SHP77 (cell line): ENCODE measurements at places on chromosomes 3 and 15.

GRCh38 chr15:78837543-78837942 is 26.3 kb upstream of the ADAMTS7 start:
- DNase-seq: no peak

GRCh38 chr3:69881756-69882428 is 117.6 kb upstream of the SAMMSON start:
- no peak for DNase-seq

- no peak for DNase-seq
Measured at GRCh38 chr3:191680989-191681597, 220.1 kb downstream of the PYDC2 start.

DNA sequence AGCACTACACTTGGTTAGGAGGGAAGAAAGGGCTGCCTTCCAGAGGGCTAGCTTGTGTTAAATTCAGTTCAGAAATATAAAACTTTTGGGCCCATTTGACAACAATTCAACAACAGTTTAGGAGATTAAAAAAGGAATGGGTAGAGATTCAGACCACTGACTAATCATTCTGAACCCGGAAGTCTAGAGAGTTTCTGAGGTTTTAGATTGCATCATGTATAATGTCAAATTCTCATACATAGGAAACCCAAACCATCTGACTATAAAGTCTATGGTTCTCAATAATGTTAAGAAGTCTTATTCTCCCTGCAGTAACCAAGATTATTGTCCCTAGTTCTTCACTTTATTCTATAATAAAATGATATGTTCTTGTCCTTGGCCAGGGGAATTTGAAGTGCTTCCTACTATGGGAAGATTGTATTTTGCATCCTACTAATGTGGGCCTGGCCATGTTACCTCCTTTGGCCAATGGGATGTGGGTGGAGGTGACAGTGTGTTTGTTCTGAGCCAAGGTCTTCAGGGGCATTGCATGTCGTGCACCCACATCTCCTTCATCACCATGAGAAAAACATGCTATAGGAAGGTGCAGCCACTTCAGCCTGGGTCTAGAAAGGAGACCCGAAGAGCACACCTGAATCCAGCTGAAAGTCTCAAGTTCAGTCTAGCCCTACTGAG is 66.4 kb upstream of the CCNL1 start:
- no peak for DNase-seq

GRCh38 chr3:59831394-59831793 is 781.6 kb upstream of the CFAP20DC start:
- DNase-seq: no peak

DNA sequence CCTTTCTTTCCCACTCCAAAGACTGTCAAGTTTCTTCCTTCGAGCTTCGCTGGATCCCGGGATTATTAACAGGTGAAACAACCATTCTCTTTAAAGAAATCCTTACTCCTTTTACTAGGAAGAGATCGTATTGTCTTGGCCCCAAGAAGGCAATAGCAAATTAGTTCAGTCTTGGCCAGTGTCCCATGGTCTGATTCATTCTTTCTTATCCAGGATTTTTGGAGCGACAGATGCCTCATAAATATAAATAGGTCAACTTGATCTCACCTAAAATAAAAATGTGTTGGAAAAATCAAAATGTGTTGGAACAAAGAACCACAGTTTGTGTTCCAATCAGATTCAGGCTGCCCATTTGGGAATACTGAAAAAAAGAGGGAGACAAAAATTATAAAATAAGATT is 140.1 kb upstream of the TMEM108 start:
- DNase-seq: no peak

GRCh38 chr3:126872701-126873342 is 110.1 kb upstream of the PLXNA1 start:
- DNase-seq: no peak

DNA sequence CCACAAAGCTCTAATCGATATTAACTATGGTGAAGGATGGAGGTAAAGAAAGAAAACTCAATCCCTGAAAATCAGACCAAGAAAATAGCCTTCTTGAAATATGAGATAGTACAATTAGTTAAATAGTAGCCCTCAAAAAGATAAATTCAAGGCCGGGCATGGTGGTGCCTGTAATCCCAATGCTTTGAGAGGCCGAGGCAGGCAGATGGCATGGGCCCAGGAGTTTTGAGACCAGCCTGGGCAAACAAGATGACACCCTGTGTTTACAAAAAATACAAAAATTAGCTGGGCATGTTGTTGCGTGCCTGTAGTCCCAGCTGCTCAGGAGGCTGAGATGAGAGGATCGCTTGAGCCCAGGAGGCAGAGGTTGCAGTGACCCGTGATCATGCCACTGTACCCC is 31.6 kb upstream of the CEP152 start:
- DNase-seq: peak; percentile 72

GRCh38 chr3:196047391-196048030 is 34.4 kb downstream of the TFRC start:
- DNase-seq: no peak

DNA sequence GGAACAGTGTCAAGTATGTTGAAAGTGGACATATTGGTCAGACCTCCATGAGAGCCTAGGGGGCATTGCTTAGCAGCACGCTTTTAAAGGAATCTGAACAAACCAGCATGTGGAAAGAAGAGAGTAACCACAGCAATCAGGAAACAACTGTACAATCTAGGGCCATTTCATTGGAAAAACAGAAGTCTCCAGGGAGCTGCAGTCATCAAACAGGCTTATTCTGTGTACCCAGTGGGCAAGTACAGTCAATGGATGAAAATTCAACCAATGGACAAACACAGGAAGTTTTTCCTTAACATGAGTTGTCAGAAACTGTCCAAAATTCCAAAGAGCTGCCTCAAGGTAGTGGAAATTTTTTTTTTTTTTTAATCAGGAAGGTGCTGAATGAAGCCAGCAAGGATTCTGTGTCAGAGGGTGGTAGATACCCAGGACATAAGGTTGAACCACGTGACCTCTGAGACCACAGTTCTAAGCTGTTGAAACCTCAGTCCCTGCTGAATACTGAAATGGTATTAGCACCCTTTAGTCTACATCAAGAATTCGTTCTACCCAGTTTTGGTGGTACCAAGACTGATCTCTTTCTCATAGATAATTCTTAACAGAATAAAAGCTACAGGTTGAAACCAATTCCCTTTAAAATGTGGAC is 4.4 kb upstream of the DLG1 start:
- DNase-seq: no peak

- DNase-seq: no peak
Measured at GRCh38 chr3:159619341-159619885, 369.2 kb upstream of the IL12A start.

GRCh38 chr15:29747837-29748417 is 74.3 kb downstream of the TJP1 start:
- DNase-seq: no peak

DNA sequence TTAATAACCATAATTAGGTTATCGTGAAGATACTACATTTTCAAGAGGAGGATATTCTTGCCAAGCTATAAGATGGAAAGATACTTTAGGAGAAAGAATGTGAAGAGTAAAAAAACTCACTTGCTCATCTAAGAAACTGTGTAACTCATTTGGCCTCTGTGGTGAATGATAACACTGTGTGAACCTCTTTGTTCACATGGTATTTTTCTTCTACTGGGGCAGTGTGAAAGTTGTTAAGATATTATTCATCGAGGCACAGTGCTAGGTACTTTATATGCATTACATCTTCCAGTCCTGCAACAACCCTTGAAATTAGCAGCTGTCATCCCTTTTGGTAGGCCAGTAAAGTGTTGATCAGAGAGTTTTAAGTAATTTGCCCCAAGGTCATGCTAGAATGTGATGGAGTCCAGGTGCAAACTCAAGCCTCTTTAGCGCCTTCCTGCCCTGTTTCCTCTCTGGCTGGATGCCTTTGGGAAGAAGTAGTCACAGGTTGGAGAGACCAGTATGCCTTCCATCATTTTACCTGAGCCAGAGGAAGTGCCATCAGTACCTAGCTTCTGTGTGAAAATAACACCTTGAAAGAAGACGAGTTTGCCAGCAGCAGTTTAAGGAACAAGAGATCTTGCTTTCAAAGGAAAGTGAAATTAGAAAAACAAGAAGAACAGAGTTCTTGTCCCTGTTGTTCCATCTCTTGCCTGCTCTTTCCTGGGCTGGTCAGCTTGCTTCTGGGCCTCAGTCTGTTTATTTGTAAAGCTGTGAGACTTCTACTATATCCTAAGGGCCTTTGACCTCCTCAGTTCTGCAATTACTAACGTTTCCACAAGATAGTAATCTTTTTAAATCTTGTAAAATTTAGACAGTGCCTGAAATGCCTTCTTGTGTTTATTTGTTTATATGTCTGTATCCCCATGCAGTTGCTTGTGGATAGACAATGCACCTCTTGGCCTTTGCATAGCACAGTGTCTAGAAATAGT is 179.3 kb downstream of the FNDC3B start:
- DNase-seq: no peak

GRCh38 chr3:135412475-135412874 is 553.1 kb upstream of the PPP2R3A start:
- peak; percentile 1 for DNase-seq

GRCh38 chr3:180875124-180875698 is 37.3 kb upstream of the FXR1 start:
- DNase-seq: no peak

- DNase-seq: no peak
Measured at GRCh38 chr3:126963261-126964190, 19.4 kb upstream of the PLXNA1 start.

GRCh38 chr3:89947337-89947954 is 840.0 kb downstream of the EPHA3 start:
- DNase-seq: no peak

DNA sequence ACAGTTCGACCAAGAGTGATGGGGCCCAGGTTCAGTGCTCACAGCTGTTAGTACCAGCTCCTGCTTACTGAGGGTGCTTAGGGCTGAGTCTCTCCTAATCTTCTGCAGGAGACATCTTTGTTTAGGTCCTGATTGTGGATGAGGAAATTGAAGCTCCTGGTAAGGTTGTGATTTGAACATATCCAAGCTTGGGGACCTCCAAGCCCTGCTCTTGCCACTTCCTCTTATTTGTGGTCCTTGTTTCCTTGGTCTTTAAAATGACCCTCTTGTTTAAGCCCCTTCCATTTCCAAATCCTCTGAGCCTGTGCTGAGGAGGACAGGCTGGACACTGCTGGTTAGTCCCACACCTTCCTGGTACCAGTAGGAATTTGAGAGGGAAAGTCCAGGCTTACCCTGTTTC is 87.0 kb downstream of the EEFSEC start:
- no peak for DNase-seq

GRCh38 chr15:69848096-69848495 is 249.6 kb downstream of the TLE3 start:
- no peak for DNase-seq

- DNase-seq: no peak
Measured at GRCh38 chr3:121269389-121269788, 276.4 kb downstream of the POLQ start.

GRCh38 chr3:13162549-13163320 is 89.5 kb upstream of the IQSEC1 start:
- no peak for DNase-seq

GRCh38 chr15:98899272-98900021 is 108.1 kb downstream of the PGPEP1L start:
- peak; percentile 64 for DNase-seq

DNA sequence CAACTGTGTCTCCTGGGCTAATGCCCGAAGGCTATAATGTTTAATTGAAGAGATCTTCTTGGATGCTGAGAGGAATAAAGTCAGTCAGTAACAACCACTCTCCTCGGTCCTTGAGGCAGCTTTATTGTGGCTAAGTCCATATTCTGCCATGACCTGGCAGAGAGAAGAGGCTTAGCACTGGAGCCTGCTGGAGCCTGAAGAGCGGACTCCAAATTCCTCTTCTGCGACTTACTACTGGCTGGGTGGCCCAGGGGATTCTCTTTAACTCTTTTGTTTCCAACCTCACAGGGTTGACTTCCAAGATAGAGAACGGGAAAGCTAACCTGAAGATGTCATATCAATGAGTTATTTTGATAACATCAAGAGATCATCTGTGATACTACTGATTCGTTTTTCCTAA is 71.1 kb downstream of the MYO1E start:
- DNase-seq: no peak

DNA sequence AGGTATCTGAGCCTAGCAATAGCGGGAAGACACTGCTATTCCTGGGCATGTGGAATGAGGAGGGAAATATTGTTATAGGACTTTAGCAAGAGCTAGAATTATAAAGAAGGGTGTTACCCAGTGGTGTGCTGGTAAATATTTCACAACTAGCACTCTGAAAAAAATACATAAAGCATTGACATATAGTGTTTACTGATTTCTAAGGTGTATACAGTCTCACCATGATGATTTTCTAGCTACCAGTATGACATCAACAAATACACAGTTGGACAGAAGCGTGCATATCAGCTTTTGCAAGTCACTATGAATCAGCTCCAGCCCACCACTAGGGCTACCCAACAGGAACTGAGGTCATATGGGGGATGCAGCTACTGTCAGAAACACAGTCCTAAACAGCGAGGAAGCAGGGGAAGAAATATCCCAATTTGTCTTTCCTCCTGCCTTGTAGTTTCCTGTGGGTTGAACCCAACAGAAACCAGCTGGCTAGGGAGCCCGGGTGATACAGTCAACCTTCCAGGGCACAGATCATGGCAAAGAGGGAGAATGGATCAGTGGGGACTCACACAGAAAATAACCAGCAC is 39.6 kb downstream of the HGD start:
- DNase-seq: no peak
